ENCODE measurements at places on chromosomes 16 and 17. TPM values are rescaled to one million over a fixed set of nuclear protein-coding genes. Genes with fewer than 3 reads are reported as not detected.

PRSS36 gene
- 0.13 TPM for total RNA-seq

KIF2B gene
- not detected for total RNA-seq

DNA sequence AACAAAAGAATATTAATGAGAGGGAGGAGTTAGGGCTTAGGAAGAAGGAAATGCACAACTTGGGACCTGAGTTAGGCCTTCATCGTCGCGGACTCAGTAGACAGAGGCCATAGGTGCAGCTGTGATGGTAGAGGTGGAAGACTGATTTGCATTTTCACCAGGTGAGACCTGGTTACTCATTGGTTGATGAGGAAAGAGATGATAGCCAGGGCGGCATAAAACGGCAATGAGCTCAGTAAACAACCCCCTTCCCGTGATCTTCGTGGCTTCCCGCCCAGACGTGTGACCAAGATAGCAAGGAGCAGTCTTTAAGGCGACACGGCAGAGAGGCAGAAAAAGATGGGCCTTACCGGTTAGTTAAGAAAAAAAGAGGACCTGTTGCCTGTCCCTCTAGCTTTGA lies at the start of gene TMC5:
TMC5 (plus strand) TSS at position 244 of the 400 bp plus-strand sequence. CDS start 22,156 bp downstream, outside the sequence.
- H3K4me3 ChIP-seq, result no peak within 1 kb of the TSS
- H3K27me3 ChIP-seq, result no peaks in the 10 kb centered on the region
- no peak for DNase-seq
- H3K4me1 ChIP-seq, result no peaks in the 10 kb centered on the region

GRCh38 chr17:29193146-29193545 lies 12.9 kb upstream of the MYO18A start:
- H3K27ac ChIP-seq, result no peak overlapping the region
- no peak overlapping the region for H3K4me3 ChIP-seq
- no peak for DNase-seq
- H3K4me1 ChIP-seq, result no peaks in the 10 kb centered on the region
- H3K27me3 ChIP-seq, result no peaks in the 10 kb centered on the region

DNA sequence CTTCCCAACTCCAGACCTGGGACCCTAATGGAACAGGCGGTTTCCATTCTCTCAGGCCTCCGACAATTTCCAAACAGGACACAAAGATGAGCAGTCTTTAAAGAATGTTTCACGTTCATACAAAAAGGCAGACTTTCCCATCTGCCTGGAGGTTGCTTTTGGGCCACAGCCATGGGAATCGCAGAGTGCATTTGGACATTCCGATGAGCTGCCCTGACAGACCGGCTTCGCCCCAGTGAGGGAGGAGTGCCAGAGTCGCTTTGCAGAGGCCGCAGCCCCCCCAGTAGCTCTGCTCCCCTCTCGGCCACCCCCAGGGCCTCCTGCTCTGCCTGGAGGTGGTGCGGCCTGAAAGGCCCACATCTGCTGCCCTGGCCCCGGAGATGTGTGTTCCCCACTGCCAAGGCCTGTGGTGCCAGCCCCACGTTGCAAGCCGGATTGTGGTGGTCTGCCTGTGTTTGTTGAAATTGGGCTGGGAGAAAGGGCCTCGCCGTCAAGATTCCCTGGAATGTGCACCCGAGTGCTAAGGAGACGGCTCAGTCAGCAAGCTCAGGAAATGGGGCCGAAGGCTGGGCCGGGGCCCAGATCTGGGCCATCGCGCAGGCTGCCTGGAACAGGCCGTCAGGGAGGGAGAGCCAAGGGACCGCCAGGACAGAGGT lies 89.8 kb downstream of the C16orf95 start:
- no peaks in the 10 kb centered on the region for H3K36me3 ChIP-seq
- no peak overlapping the region for H3K27ac ChIP-seq
- DNase-seq, result peak; percentile 24
- 0 out of 2 replicates have a peak, but pooled peaks cover 5% of the 10 kb centered on the region for H3K27me3 ChIP-seq

GRCh38 chr16:85174871-85175723 lies 62.8 kb upstream of the CIBAR2 start:
- H3K4me3 ChIP-seq, result peak overlapping the region; percentile 87
- no peaks in the 10 kb centered on the region for H3K36me3 ChIP-seq
- H3K27me3 ChIP-seq, result no peaks in the 10 kb centered on the region
- peak overlapping the region; percentile 98 for H3K27ac ChIP-seq
- H3K4me1 ChIP-seq, result peaks cover 43% of the 10 kb centered on the region

All from GM23248 (cell line).